ENCODE measurements at places on chromosomes 6 and 20. TPM values are rescaled to one million over a fixed set of nuclear protein-coding genes. Genes with fewer than 3 reads are reported as not detected.

DNA sequence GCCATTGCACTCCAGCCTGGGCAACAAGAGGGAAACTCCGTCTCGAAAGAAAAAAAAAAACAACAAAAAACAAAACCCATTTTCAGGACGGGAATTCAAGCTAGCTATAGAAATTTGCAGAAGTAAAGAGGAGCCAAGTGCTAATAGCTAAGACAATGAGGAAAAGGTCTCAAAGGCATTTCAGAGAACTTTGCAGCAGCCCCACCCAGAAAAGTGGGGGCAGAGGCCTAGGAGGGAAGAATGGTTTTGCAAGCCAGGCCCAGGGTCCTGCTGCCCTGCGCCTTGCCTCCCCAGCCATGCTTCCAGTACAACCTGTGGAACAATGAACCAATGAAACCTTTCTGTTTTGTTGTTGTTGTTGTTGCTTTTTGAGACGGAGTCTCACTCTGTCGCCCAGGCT is 38.3 kb upstream of the SAMHD1 start:
- no peak for DNase-seq

GRCh38 chr6:113067612-113068275 is 720.6 kb downstream of the RFPL4B start:
- no peak for DNase-seq

DNA sequence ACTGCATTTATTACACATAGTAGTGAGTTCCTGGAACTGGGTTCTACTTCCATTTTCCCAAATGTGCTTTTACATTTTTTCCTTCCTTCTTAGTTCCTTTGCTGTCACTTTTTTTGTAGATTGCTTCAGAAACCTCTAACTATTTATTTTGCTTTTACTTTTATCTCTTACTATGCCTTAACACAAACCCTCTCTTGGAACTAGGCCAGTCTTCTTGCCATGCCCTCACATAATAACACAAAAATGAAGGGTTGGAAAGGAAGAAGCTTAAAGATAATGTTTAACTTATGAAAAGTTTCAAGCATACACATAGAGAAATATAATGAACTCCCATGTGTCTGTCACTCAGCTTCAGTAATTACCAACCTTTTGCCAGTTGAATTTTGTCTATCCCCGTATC is 27.1 kb downstream of the TOP1 start:
- DNase-seq = no peak

The ELOVL2 gene
- 65.4 TPM for total RNA-seq

All from HepG2 (cell line).